ENCODE measurements at places on chromosomes 1 and 21. TPM values are rescaled to one million over a fixed set of nuclear protein-coding genes. Genes with fewer than 3 reads are reported as not detected.

The CFAP74 gene
- total RNA-seq: not detected

The IRF6 gene
- 1.3 TPM for total RNA-seq

The VTCN1 gene
- not detected for total RNA-seq

The CACNA1S gene
- not detected for total RNA-seq

Data from tibial nerve (tissue), 4 donors.